ENCODE measurements at places on chromosomes 13 and 19.
A peak's percentile ranks its signal among the peaks of the same experiment; 100 is the strongest.

- no peak for DNase-seq
Observed at GRCh38 chr13:94033098-94033497, 446.4 kb downstream of the DCT start.

GRCh38 chr19:5957170-5957569 is 20.8 kb downstream of the RANBP3 start:
- DNase-seq, result no peak

- no peak for DNase-seq
Observed at GRCh38 chr13:108268466-108269112, 929 bp upstream of the TNFSF13B start.

- DNase-seq, result no peak
Observed at GRCh38 chr19:44570984-44571684, 41.7 kb upstream of the CEACAM20 start.

GRCh38 chr13:106466691-106467426 is 68.6 kb downstream of the EFNB2 start:
- no peak for DNase-seq

DNA sequence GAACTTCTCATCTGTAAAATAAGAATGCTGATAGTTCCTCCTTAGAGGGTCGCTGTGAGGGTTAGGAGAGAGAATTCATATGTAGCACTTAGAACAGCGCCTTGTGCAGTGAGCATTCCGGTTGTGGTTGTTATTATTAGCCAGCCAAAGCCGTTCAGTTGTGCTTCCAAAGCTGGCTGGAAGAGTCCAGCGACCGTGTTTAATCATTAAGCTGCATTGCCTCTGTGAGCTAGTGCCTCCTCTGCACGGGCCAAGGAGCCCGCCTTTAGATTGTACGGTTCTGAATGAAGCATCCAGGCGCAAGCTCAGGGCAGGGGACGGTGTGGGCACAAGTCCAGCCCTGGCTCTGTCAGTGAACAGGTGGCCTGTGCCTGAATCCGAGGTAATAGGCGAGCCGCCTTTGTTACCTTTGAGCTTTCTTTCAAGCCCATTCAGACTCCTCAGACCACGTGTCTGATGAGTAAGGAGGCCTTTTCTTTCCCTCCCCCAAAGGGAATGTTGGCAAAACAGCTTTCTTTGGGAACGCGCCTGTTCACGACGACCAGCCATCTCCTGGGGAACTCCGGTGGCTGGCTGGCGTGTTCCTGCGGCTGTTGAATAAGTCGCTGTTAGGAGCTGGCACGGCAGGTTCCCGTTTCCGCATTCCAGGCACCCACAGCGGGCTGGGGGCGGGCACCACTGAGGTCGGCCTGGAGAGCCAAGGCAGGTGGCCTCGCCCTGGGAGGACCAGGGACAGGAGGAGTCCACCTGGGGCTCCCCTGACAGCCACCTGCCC is 25.1 kb downstream of the SIPA1L3 start:
- DNase-seq, result peak; percentile 48

DNA sequence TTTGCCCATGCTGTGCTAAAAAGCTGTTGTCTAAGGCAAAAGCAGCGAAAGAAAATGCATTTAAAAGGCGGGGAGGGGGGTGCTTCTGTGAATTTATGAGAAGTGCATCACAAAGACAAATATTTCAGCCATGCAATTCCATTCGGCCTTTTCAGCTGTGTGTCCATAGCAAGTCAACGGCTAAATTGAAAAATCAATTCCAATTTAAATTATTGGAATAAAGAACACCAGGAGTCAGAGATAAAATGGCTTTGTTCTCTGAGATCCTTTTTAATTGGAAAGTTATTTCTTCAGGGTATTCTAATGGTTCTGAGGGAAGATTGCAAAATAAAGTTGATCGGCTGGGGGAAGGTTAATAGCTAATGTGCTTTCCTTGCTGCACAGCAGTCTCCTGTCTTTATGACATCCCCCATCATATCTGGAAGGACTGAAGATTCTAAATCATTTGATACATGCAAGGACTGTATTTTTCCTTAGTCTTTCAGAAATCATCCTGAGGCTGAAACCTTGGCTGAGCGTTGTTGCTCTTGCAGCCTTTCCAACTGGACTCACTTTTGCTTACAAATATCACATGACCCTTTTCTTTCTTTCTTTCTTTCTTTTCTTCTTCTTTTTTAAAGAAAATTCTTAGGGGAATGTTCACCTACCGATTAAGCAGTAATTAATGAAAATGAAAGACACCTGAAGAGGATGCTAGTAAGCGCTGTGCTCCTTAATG is 647.1 kb downstream of the DACH1 start:
- DNase-seq, result no peak

DNA sequence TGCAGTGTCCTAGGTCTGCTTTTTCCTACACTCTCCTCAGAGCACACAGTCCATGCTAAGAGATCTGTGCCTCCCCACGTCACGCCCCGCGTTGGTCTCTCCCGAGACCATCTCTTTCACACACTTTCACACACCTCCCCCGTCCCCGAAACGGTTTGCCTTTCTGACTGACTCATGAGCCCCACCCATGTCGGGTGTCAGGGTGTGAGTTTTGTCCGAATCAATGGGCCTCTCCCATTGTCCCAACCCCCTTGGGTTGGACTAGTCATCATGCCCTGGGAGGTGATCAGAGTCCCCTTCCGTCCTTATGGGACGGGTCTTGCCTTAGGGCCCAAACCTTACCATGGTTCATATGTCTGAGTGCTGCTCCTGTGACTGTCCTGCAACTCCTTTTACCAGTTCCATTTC is 214.0 kb upstream of the HTR2A start:
- no peak for DNase-seq

DNA sequence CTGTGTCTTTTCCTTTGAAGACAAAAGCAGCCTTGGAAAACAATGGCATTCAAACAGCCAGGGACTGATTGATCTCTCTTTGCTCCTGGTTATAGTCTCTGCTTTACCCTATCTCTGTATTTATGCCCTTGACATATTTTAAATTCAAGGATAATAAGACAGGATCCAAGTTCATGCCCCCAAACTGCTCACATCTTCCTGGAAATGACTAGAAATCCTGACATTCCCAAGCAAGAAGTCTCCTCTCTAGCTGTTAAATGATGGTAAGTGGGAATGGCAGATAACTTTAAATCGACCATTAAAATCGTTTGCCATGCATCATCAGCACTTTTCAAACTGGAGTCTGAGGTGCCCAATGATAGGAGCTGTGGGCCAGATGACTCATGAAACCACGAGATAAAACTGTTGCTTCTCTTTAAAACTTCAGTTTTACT is 435.6 kb downstream of the FOXO1 start:
- DNase-seq, result no peak

DNA sequence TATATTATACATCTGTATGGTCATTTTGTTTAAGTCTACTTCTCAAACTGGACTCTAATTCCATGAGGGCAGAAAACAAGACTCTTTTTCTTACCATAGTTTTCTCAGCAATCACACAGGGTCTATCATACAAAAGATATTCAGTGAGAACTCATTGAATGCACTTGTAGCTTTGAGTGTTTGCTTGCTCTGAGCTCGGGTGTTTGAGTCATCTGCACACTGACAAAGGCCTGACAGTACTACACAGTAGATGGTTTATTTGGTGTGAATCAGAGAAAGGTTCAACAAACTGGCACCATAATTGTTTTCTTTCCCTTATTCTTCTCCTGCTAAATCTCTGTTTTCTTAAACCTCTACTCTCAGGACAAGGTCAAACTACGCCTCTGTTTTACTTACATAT is 586.4 kb downstream of the LMO7 start:
- no peak for DNase-seq

DNA sequence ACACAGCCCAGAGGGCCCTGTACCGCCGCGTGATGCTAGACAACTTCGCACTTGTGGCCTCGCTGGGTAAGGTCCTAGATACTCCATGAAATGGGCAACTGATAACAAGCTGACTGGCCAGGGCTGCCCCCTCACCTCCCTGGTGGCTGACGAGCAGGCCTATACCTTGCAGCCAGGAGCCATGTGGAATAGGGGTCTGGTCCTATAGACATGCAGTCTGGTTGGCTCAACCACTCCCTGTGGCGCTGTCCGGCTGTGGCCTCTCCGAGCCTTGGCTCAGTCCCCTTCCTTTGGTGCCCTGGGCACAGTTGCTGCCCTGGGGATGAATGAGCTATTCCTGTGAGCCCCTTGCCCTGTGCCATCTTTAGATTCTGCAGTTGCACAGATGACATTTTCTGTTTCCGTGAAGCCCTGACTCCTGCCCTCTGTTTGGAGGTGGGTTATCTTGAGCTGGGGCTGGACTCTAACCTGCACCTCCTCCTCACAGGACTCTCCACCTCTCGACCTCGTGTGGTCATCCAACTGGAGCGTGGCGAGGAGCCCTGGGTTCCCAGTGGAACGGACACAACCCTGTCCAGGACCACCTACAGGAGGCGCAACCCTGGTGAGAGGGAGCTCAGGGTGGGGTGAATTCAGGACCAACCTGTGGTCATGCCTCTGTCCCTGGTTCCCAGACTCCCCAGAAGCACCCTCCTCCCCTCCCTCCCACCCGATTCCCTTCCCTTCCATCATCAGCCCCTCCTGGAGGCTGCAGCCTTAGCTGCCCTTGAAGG is 2.5 kb downstream of the ZNF324 start:
- DNase-seq, result no peak

DNA sequence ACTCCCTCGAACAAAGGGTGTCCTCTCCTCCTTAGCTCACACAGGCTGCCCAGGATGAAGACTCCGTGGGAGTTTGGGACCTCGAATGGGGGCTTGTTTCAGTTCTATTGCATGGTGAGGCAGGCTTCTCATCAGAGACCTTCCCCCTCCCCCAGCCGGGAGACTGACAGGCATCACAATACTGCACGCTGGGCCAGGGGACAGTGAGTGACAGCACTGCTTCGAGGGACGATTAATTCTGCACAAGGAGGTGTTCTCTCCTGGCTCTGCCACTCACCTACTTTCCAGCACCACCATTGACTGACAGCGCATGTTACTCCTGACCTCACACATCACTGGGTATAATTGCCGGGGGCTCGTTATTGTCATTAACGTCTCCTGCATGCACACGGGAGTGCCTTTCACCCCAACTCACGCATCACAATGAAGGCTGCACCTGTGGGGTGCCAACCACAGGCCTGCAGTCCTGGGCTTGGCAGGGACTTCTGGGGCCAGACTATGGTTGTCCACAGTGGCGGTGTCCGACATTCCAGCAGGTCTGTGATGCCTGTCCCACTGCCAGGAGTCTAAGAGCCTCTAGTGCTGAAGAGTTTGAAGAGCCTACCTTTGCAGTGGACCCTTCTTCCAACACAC is 412.2 kb upstream of the TSHZ3 start:
- no peak for DNase-seq
